Cerebellar cortex (tissue), 1 donor: ENCODE measurements at places on chromosomes 11 and 22.

- DNase-seq = no peak
These were observed 158.8 kb downstream of the COMMD9 start for GRCh38 chr11:36130401-36130800.

DNA sequence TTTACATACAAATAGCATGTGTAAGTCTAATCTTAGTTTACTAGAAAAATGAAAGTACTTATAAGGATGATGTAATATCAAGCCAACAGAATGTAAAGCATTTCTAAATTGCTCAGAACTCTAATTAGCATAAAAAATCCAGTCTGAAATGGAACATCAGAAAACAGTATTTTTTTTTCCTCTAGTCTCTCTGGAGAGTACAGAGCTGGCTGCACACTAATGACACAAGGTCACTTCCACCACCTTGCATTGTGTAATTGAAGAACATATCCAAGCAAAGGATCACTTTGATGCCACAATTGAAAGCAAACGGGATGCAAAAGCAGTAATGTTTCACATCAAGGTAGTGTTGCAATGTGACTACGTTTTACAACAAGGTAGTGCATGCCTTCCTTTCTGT, 548.0 kb upstream of the LUZP2 start:
- no peak for DNase-seq

- peak; percentile 94 for DNase-seq
These were observed 8.3 kb upstream of the POU2AF1 start for GRCh38 chr11:111387363-111387762.

- DNase-seq = no peak
These were observed 84.2 kb downstream of the FBXO7 start for GRCh38 chr22:32558681-32559355.

GRCh38 chr22:43777286-43777685, 34.8 kb downstream of the EFCAB6 start:
- no peak for DNase-seq

- no peak for DNase-seq
These were observed 94.9 kb downstream of the MORC2 start for GRCh38 chr22:30873661-30874060.

GRCh38 chr11:128195756-128196155, 391.6 kb downstream of the ETS1 start:
- no peak for DNase-seq

- DNase-seq = no peak
These were observed 203.7 kb downstream of the TENM4 start for GRCh38 chr11:79237091-79237490.

DNA sequence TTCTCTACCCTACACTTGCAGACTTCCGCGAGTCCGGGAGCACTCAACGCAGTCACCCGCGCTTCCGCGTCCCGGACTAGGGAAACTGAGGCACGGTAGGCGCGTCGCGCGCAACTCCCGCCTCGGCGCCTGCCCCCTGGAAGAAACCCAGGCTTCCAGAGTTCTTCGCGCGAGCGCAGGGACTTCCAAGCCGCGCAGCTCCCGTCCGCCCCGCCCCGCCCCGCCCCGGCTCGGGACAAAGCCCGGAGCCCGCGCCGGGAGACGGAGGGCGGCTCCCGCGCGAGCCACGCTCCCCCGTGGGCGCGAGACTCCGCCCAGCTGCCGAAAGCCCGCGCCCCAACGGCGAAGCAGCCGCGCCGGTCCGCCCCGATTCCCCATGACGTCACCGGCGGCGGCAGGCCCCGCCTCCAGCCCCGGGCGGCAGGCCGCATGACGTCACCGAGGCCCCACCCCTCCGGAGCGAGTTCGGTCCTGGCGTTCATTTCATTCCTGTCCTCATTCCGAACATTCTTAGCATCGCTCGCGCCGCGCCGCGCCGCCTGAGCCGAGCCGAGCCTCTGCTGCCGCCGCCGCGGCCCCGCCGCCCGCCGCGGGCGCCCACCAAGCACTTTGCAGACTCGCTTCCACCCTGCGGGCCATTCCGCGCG, at the start of gene TEAD1:
Gene TEAD1, plus strand, starts transcription at position 498 of the 647 bp plus-strand sequence.
- DNase-seq = peak; percentile 93

- DNase-seq = peak; percentile 25
These were observed 452 bp upstream of the ATXN10 start for GRCh38 chr22:45670981-45671782.

- no peak for DNase-seq
These were observed 315.3 kb upstream of the LUZP2 start for GRCh38 chr11:24181395-24182047.

- no peak for DNase-seq
These were observed 528.4 kb downstream of the TBC1D22A start for GRCh38 chr22:47290706-47291430.

GRCh38 chr22:49540913-49541692, 286.6 kb downstream of the BRD1 start:
- no peak for DNase-seq

DNA sequence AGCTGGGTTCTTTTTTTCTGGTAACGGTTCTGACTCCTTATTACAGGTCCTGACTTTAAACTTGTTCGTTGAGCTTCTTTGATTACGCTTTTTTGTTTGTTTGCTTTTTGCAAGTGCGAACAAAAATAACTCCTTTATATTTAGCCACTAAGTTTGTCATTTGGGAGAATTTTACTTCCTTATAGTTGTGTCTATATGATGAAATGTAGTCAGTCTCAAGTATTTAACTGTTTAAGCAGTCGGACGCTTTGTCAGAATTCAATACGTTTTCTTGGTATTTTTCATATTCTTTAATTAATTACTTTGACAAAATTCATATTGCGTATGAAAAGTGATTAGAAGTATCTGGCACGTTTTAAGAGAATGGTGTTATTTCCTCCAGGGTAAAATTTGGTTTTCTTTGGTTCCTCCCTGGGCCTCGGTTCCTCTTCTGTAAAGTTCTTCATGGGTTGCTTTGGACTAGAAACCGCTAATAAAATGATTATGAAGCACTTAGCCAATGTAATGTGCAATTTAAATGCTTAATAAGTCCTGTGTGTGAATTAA, 1.3 kb downstream of the CBL start:
- no peak for DNase-seq

- no peak for DNase-seq
These were observed 65.3 kb upstream of the SLN start for GRCh38 chr11:107777110-107777509.

DNA sequence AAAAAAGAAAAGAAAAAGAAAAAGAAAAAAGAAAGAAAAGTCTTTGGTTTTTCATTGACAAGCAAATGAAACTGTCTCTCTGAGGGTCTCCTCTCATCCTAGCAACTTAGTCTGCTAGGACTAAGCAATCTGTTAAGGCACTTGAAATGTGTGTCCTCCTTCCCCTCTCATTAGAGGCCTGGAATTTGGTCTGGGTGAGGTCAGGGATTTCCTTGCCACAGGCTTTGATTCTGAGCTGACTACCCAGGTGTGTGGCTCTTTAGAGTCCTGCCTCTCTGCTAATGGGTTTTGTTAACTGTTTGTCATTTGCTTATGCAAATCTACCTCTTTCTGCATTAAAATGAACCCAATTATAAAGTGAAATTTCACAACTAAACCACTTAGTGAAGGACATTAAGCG, 18.3 kb upstream of the PKNOX2 start:
- DNase-seq = no peak

DNA sequence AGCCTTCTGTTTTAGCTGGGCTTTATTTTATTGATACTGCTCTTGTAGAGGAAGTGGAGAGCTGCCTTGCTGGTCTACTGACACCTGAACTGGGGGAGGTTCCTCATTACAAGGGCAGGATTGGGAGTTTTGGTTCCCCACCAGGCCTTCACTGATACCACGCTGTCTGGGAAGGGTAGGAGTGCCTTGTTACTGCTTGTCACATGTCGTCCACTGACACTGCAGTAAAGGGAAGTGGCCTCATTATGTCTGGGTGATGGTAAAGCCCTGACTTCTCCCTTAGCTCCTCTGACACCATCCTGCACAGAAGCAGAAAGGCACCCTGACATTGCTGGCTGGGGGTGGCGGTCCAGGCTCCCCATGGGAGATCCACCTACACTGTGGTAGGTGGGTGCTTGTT, 38.7 kb upstream of the ELF5 start:
- no peak for DNase-seq

GRCh38 chr11:98564233-98564632, 456.5 kb upstream of the CNTN5 start:
- DNase-seq = no peak

DNA sequence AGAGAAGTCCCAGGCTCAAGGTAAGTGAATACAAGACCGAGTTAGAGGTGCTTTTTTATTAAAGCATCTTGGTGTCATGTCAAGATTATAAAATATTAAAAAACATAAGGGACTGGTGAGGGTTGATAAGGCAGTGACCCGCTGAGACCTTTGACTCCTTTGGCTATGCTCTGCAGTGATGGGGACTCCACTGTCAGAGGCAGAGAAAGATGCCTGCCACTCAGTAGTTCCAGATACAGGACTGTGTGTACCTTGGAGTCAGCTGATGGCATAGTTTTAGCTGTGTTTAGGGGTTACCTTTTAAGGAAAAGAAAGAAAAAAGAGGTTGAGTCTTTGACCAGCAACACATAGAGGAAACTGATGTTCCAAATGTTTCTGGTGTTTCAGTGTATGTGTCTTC, 40.8 kb downstream of the SHISA8 start:
- no peak for DNase-seq

- no peak for DNase-seq
These were observed 55.7 kb downstream of the ARHGAP8 start for GRCh38 chr22:44807915-44808690.

GRCh38 chr11:69642549-69642912, 1.6 kb downstream of the CCND1 start:
- no peak for DNase-seq

- DNase-seq = no peak
These were observed 49.9 kb downstream of the ZBTB16 start for GRCh38 chr11:114109206-114110090.

GRCh38 chr22:46815896-46816731, 53.7 kb downstream of the TBC1D22A start:
- DNase-seq = no peak

DNA sequence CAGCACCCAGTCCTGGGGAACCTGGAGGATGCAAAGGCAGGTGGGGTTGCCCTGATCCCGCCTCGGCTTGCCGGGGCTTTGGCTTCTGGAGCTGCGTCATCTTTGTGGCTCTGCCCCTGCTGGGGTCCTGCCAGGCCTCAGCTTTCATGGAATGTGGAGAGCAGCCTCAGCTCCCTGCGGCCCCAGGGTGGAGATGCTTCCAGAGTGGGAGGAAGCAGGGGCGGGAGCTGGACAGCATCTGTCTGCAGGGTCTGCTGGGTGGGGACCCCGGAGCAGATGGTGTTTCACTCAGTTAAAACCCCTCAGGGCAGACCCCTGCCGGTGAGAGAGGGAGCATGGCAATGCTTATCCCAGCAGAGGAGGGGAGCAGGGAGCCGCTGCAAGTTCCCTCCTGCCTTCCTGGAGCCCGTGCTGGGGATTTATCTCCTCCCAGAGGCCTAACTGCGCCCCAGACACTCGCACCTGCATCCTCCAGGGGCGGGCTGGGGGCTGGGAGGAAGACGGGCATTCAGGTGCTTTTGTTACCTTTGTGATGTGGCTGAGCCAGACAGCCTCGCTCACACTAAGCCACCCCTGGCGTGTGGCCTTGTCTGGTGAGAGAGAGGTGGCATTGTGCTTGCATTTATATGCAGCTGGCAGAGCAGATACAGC, 15.7 kb downstream of the GRIK4 start:
- DNase-seq = no peak

DNA sequence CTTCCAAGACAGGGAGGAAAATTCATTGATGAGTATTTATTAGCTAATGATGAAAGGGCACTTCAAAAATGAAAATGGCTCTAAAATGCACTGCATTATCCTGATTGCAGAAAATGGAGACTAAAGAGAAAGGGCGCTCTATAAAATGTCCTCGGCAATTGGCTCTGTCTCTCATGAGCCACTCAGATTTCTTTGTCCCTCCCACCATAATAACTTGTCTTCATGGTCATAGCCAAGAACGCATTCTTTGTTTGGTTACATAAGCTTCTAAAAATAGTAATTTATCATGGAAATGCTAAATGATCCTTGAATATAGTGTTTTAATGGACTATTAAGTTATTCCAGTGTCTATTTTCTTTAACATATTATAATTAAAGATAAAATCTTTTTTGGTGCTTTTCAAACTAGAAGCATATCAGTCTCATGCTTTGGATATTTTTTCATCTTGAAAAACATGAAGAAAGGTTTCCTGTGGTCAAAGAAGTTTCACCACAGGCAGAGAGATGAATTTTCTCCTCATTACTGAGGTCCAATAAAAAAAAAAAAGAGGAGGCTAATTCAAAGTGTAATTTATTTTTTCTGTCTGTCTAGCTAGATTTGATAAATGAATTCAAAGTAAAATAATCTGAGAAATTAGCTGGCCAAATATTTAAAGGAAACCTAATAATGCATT, 238.1 kb upstream of the BLID start:
- no peak for DNase-seq

- DNase-seq = no peak
These were observed 6.8 kb downstream of the APOL3 start for GRCh38 chr22:36153501-36154422.

GRCh38 chr22:27474711-27475547, 326.6 kb downstream of the MN1 start:
- DNase-seq = no peak

GRCh38 chr11:28874706-28875105, 766.5 kb downstream of the METTL15 start:
- DNase-seq = no peak

DNA sequence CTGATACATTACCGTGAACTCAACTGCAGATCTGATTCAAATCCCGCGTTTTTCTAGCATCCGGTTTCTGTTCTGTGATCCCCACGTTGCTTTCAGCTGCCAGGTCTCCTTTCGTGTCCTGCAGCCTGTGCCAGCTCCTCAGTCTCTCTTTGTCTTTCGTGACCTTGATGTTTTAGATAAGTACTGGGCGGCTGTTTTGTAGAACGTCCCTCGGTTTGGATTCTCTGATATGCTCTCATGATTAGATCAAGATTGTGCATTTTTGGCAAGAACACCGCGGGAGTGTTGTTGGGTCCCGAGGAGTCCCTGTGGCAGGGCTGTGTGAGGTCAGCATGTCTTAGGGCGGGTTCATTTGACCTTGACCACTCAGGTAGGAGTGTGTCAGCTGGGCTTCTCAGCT, 38.6 kb downstream of the KCNQ1 start:
- no peak for DNase-seq

- no peak for DNase-seq
These were observed 19.0 kb upstream of the STK33 start for GRCh38 chr11:8613036-8613435.
